Stimulated activated CD4-positive, alpha-beta T cell treated with anti-CD3 and anti-CD28 coated beads, Interleukin-15, amount 100 ng/mL, for 1 hour (primary cell): ENCODE measurements at places on chromosomes 1 and 21.

GRCh38 chr1:159054427-159054826 is 22.1 kb downstream of the AIM2 start:
- DNase-seq: no peak

DNA sequence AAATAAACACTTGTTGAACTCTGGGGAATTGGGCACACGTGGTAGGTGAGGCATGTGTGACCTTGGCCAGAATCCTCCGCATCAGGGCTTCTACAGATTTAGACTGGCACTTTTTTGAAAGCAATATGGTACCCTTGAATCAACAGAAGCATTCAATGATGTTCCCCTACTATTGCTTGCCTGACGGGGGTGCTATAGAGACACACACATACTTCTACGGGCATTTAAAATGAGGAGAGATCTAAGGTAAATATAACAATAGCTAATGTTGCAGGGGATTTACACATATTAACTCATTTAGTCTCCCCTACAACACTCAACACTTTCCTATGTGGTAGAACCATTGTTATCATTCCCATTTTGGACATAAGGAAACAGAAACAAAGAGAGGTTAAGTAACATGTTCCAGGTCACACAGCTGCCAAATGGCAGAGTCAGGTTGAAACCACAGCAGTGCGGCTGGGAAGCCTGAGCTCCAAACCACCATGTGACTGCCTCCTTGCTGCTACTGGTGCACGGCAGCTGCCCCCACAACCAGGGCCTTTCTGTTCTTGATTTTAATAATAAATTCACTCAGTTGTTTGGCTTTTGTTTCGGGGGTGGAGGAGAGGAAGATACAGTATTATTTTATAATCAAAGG is 147.4 kb downstream of the ZNF281 start:
- DNase-seq: no peak

GRCh38 chr1:27144920-27145661 is 9.8 kb downstream of the SLC9A1 start:
- DNase-seq: no peak

- DNase-seq: no peak
Observed at GRCh38 chr1:59738152-59738551, 76.6 kb upstream of the HOOK1 start.

- no peak for DNase-seq
Observed at GRCh38 chr1:24932725-24933294, 2.7 kb upstream of the RUNX3 start.

DNA sequence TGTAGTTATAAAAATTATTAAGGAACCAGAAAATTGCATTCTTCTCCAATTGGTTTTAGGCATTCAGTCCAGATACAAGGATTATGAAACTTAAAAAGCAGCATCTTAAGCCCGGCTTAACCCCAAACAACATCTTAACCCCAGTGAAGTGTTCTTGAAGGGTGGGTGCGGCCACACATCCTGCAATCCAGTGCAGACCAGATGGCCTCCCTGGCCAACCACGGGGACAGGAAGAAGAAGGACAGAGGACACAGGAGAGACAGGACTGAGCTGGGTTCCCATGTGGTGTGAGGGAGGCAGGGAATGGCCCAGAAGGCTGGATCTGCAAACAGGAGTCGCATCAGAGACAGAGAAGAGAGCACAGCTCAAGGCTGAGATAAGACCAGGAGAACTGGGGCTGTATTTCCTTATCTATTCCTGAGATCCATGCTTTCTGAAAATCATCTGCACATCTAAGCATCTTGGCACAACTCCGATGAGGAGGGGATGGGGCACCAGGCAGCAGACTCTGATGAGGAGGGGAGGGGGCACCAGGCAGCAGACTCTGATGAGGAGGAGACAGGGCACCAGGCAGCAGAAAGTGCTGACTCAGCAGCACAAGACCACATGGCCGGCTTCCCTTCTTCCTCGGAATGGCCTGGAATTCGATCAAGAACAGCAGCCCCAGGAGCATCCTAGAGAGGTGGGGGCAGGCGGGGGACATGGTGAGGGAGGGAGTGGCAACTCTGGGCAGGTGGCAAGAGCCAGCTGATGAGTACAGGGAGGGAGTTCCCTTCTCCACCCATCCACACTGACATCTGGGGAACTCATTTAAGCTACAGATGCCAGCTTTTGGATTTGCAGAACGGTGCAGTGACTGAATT is 26.6 kb downstream of the ABCG1 start:
- DNase-seq: no peak

DNA sequence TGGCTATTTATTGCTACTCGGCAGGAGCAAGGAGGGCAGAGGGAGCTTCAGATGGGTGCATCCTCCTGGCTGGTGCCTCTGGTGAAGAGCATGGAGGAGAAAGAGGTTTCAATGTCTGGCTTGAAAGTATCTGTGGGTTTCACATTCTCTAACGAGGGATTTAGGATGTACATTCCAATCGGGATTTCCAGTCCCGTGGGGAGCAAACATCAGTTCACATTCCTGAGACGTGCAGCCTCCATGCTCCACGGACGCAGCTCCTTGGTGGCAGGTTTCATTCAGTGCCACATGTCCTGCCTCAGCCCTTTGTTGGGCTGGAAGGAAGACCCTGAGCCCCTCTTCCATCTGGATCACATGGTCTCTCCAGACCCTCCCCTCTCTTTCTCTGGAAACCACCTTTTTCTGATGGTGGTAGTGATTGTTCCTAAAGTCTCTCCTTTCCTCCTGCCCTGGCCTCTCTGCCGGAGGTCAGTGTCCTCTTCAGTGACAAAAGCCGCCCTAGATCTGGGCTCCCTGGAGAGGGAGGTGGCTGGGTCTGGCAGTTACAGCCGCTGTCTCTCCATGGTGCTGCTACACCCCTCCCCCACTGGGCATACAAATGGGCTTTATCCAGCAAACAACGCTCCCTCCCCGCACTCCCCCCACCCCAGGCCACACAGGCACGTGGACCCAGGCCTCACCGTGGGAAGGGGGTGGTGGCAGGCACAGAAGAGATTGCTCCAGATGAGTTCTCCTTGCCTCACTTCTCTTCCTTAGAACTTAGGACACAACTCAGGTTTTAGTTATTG is 826 bp upstream of the CA14 start:
- no peak for DNase-seq

GRCh38 chr1:212926372-212926771 is 24.0 kb upstream of the VASH2 start:
- no peak for DNase-seq

DNA sequence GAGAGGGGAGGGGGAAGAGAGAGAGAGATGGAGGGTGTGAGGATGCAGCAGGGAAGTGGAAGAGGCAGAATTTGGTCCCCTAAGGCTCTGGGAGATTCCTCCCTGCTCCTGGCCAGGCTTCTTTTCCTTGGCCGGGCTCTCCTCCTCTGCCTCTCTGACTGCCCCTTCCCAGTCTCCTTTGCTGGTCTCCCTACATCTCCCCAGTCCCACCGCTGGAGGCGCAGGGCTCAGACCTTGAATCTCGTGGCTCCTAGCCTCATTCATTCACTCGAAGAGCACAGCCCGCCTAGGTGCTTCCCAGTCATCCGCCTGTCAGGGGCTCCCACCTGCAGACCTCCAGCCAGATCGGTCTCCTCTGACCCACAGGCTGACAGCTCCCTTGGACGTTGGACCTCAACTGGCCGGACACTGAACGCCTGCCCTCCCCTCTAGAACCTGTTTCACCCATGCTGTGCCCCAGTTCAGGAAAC is 76.5 kb downstream of the VWA5B1 start:
- no peak for DNase-seq

DNA sequence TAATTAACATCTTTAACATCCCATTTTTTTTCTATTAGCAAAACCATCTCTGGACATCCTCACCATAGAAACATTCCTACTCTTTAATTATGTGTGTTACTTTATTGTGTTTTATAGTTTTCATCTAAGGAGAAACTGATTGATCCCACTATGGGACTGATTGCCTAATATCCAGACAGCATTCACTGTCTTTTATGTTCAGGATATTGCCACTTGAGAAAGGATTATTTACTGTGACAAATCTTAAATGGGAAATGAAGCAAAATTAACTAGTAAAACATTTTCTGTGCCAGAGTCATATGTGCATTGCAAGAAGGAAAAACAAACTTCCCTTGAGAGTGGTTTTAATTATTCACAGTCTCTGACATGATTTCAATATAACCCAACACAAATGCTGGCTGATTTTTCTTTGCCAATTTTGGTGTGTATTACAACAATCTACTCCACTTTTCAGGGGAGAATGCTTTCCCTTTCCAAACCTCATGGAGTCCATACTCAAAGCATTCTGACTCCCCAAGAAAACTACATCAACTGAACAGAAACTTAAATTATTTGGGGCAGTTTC is 15.8 kb upstream of the RGS13 start:
- DNase-seq: no peak

GRCh38 chr1:56939209-56939608 is 26.6 kb downstream of the C8B start:
- no peak for DNase-seq

- no peak for DNase-seq
Observed at GRCh38 chr1:173383351-173383750, 93.8 kb upstream of the PRDX6 start.

DNA sequence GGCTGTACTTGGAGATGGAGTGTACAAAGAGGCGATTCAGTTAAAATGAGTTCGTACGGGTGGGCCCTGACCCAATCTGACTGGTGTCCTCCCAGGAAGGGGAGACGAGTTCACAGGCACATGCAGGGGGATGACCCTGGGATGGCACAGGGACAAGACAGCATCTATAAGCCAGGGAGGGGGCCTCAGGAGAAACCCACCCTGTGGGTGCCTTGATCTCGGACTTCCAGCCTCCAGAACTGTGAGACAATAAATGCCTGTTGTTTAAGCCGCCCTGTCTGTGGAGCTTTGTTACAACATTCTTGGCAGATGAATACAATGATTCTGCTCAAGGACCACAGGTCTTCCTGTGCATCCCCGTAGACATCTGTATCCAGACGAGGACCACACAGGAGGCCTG is 14.6 kb upstream of the CLDN14 start:
- no peak for DNase-seq

DNA sequence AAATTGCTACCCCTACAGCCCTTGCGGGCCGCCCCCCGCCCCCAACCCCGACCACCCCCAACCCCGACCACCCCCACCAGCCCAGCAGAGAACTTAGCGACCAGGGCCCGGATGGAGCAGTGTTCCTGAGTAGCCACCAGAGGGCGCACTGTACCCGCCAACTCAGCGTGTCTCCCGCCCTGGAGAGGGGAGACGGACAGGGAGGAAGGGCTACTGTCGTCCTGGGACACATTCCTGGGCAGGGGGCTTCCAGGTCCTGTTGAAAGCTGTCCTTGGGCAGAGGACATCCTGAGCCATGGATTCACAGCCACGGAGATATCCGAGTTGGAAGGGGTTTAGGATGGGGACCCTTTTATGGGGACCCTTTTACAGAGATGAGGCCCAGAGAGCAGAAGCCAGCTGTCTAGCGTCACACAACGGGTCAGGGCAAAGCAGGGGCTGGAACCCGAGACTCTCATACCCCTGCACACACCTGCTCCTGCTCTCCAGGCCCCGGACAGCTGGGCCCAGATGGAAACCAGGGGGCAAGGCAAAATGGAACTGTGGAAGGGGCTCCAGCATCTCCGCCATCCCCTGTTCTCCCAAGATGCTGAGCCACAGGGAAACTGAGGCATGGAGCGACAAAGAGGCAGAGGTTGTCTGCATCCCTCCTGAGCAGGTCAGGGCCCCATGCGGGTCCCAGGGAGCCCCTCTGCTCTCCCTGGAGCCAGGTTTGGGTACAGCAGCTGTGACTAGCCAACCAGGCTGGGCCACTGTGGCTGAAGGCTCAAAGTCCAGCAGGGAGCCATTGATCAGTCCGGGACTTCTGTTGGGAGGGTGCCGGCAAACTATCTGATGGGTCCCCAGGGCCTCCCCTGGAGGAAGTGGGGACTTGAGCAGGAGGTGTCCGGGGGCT is 25.0 kb upstream of the LAPTM5 start:
- DNase-seq: peak; percentile 61

DNA sequence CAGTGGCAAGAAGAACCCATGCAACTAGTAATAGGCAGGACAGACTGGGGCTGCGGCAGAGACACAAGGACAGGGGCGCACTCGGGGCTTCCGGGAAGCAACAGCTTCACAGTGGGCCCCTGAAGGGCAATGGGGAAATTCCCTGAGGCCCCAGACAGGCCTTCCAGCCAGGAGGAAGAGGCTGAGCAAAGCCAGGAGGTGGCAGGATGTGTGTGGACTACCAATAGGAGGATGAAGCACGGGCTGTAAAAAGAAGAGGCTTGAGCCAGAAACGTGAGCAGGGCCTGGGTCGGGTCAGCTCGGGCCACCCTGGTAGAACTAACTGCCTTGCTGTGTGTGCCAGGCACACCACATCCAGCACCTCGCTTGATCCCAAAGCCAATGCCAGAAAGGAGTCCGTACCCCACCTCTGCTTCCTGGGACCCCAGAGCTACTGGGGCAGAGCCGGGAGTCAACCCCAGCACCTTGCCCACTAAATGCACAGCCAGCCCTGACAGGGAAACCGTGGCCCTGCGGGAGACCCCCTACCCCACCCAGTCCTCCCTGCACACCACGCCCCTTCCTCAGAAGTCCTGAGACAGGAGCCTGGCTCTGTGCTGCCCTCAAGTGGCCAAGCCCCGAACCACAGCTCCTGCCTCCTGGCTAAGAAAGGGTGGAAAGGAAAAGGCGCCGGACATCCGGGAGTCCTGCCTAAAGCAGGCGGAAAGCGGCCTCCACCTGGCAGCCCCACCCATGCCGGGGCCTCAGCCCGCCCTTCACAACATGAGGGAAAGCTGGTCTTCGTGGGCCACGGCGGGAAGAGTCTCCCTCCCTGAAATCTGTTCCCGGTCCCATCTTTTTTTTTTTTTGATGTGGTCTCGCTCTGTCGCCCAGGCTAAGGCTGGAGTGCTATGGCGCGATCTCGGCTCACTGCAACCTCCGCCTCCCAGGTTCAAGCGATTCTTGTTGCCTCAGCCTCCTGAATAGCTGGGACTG is 33.7 kb downstream of the TTC39A start:
- DNase-seq: peak; percentile 62

DNA sequence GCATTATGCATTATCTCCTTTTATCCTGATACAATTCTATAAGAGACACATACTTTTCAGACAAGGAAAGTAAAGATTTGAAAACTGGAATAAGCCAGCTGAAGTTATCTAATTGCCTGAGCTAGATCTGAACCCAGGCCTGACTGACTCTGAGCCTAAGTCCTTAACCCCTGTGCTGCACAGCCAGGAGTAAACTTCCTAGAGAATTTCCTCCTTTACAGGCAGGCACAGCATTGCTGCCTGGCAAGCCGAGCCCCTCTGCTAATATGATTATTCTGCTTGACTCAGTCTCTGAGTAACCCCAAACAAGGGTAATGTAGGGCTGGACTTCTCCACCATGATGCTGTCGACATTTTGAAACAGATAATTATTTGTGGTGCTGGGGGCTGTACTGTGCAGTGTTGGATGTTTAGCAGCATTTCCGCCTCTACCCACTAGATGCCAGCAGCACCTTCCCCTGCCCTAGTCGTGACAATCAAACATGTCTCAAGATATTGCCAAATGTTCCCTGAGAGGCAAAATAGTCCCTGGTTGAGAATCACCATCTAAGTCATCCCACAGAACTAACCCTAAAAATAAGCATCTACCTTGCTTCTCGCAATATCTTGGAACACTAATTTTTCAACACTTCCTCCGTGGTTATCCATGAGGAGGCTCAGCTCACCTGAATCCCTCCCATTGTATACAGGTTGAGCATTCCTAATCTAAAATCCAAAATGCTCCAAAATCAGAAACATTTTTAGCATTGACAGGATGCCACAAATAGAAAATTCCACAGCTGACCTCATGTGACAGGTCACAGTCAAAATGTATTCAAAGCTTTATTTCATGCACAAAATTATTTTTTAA is 18.5 kb downstream of the CAMK1G start:
- no peak for DNase-seq
